ENCODE measurements at places on chromosomes 11 and 22. TPM values are rescaled to one million over a fixed set of nuclear protein-coding genes. Genes with fewer than 3 reads are reported as not detected.
A peak's percentile ranks its signal among the peaks of the same experiment; 100 is the strongest.

Gene NLRP6
- total RNA-seq, result 1.8 TPM

Gene CHRM4
- total RNA-seq, result not detected

Gene KBTBD4
- 7.1 TPM for total RNA-seq

Gene BIK
- 0.30 TPM for total RNA-seq

Gene OMP
- not detected for total RNA-seq

GRCh38 chr22:27186643-27187042 lies 529.3 kb downstream of the MIAT start:
- no peaks in the 10 kb centered on the region for H3K36me3 ChIP-seq
- H3K27ac ChIP-seq, result no peak overlapping the region
- DNase-seq, result no peak
- H3K4me3 ChIP-seq, result no peak overlapping the region
- H3K27me3 ChIP-seq, result no peaks in the 10 kb centered on the region

DNA sequence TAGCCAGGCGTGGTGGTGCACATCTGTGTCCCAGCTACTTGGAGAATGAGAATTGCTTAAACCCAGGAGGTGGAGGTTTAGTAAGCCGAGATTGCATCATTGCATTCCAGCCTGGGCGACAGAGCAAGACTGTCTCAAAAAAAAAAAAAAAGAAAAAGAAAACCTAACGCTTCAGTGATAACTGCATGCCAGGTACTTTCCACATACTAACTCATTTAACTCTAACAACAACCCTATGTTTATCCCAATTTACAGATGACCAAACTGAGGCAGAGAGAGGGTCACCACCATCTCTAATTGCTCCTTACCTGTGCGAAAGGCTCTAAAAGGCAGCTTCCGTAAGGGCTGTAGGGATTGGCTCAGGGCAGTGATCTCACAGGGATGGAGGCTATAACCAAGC lies 11.6 kb downstream of the PISD start:
- no peaks in the 10 kb centered on the region for H3K36me3 ChIP-seq
- no peak for DNase-seq
- H3K27me3 ChIP-seq, result no peaks in the 10 kb centered on the region
- peaks cover 4% of the 10 kb centered on the region for H3K4me1 ChIP-seq
- no peak overlapping the region for H3K27ac ChIP-seq
- no peak overlapping the region for H3K4me3 ChIP-seq

DNA sequence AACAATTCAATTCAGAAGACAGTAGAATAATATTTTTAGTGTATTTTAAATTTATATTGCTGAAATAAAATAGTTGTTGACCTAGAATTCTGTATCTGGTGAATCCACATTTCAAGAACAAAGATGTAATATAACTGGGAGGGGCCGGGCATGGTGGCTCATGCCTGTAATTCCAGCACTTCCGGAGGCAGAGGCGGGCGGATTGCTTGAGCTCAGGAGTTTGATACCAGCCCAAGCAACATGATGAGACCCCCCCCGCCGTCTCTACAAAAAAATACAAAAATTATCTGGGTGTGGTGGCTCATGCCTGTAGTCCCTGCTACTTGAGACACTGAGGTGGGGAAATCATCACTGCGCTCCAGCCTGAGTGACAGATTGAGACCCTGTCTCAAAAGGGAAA lies 72.6 kb downstream of the CD82 start:
- H3K27me3 ChIP-seq, result no peaks in the 10 kb centered on the region
- peak; percentile 19 for DNase-seq
- no peak overlapping the region for H3K4me3 ChIP-seq
- H3K27ac ChIP-seq, result no peak overlapping the region

- no peaks in the 10 kb centered on the region for H3K4me1 ChIP-seq
- DNase-seq, result no peak
- no peaks in the 10 kb centered on the region for H3K27me3 ChIP-seq
- no peak overlapping the region for H3K27ac ChIP-seq
These were observed 27.2 kb upstream of the RASSF10 start for GRCh38 chr11:12981676-12982522.

DNA sequence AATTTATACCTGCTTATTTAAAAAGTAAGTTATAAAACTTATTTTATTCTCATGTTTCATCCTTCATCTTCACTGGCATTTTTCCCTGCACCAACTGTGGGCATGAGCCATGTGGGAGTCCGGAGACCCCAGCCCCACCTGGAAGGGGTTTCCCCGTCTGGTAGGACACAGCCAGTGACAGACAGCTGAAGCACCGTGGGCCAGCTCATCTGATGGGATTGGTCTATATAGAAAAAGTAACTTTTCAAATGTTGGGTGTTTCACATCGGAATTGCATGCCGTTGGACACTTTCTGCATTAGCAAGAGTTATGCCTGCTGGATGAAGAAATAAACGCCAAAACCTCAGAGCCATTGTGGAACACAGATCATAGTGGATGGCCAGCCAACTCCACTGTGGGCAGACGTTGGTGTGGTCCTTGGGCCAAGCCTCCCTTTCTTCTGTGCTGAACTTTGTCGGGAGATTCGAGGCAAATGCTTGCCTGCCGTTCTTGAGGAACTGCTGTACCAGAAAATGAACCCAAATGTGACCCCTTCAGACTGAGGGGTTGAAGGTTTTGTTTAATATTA lies 1329.3 kb downstream of the TBC1D22A start:
- no peak overlapping the region for H3K4me3 ChIP-seq
- no peaks in the 10 kb centered on the region for H3K4me1 ChIP-seq
- no peaks in the 10 kb centered on the region for H3K27me3 ChIP-seq
- no peak overlapping the region for H3K27ac ChIP-seq

Measured in right lobe of liver (tissue), 6 donors.